Mesothelial cell of epicardium (in vitro differentiated cells): ENCODE measurements at places on chromosomes 3 and 15. TPM values are rescaled to one million over a fixed set of nuclear protein-coding genes. Genes with fewer than 3 reads are reported as not detected.

DNA sequence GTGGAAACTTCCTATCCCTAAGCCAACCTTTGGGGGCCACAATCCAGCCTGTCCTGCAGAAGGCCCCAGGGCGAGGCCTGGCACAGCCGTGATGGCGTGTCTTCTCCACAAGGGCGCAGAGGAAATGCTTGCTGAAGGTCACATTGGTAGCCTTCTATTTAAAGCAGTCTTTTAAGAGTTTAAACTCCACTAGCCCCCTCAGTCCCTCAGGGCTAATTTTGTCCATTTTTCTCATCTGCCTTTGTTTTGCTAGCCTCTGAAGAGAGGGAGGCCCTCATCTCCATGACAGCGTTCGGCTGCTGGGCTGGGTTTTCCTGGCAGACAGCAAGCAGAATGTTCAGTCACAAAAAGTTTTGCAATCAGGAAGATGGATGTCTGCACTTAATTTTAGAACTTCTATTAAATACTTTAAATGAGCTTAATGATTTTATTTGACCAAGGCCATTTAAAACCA lies 40.8 kb downstream of the RARB start:
- no peak for DNase-seq

DNA sequence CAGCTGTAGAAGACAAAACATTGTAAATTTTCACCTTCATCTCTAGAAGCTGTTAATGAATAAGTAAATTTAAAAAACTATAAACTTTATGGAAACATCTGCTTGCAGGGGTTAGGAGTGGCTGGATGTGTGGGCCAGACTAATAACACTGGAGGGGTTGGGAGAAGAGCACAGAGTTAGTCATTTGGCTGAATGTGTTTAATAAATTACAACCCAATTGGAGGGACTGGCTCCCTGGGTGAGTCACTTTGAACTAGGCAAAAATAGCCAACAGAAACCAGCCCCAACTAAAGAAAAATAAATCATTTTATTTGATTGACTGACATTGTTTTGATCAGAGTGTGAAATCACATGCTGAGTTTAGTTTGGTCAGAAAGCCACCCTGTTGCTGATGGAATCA lies 21.8 kb downstream of the DGKG start:
- no peak for DNase-seq

GRCh38 chr3:134464064-134464688 lies 21.6 kb downstream of the ANAPC13 start:
- DNase-seq = peak; percentile 70

The CLDN18 gene
- total RNA-seq = not detected in 3 replicates

The TNNC1 gene
- 4.0 to 5.2 TPM (median 4.6 TPM) in 3 replicates for total RNA-seq

DNA sequence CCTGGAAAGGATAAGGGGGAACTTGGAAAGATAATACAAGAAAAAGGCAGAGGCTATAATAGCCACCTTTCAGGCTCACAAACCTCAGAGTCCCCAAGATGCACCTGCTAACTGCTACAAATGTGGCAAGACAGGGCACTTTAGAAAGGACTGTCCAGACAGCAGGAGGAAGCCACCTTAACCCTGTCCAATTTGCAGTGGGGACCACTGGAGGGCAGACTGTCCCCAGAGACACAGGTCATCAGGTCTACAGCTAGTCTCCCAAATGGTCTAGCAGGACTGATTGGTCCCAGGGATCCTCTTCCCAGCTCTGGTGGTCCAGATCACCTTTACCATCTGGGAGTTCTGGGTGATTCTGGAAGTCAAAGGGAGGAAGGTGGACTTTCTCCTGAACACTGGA lies 882.5 kb upstream of the GBE1 start:
- no peak for DNase-seq

- no peak for DNase-seq
Observed at GRCh38 chr3:38590521-38590920, 59.0 kb downstream of the SCN5A start.

DNA sequence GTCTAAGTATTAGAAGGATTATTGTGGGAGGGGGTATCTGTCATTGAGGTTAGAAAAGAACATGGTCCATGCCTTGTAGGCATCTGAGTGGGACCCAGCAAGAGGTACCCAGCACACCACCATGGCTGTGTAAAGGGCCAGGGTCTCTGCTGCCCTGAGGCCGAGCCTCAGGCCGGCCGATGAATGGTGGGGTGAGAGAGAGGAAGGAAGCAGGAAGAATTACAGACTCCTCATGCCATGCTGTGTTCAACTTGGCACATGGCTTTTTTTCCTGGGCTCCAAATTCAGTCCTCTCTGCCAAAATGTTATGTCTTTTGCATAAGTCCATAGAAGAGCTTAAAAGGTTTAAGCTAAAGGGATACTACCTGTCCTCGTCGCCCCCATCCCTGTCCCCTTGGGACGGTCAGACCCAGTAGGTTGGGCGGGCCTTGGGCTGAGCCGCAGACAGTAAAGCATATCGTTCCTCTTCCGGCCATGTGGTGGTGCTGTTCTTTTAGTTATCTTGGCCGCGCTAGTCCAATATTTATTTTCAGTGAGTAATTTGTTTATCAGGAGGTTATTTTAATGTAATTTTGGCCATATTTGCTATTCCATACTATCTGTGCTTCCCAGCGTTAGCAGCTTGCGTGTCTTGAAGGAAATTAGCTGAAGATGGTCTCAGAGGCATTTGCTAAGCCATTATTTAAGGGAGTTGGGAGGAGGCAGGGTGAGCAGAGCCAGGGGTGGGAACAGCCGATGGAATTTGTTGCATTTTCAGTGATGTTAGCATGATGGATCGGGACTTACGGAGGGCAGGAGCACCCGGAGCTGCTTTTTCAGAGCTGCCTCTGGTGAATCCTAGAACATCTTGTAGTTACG lies 152.4 kb downstream of the AGBL1 start:
- DNase-seq = no peak

DNA sequence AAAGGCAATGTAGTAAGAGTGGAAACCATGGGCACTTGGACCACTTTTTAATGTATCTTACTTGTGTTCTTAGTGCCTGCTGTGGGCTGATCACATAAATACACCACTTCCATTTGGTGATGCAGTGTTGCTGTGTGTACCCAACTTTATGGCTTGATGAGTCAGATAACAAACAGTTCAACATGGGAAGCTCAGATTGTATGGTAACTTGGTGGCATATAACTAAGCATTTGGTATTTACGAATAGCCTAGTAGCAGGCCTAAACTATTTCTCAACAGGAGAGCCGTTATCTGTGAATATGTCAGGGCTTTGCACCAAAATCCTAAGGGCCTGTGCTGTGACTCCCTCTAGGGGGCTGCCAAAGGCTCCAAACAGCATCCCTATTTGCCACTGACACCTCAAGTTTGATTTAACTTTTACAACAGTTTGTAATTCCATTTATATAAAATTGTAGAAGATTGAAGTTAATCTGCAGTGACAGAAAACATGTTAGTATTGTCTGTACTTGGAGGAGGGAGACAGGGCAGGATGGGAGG lies 640.4 kb upstream of the CADM2 start:
- DNase-seq = no peak

DNA sequence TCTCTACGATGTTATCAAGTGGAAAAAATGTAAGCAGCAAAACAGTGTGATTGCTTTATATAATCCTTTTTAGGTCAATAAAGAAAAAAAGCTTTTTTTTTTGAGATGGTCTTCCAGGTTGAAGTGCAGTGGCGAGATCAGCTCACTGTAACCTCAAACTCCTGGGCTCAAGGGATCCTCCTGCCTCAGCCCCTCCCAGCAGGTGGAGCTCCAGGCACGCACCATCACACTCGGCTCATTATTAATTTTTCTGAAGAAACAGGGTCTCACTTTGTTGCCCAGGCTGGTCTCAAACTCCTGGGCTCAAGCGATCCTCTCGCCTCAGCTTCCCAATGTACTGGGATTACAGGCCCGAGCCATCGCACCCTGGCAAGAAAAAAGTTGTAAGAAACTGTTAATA lies 17.3 kb downstream of the RNF168 start:
- DNase-seq = no peak

GRCh38 chr15:72319360-72319984 lies 485 bp downstream of the CELF6 start:
- peak; percentile 75 for DNase-seq

The GOLGA6B gene
- 0.18 to 0.57 TPM in 2 of 3 replicates, not detected in the other for total RNA-seq

- DNase-seq = no peak
Observed at GRCh38 chr3:53068176-53068575, 22.3 kb upstream of the SFMBT1 start.

GRCh38 chr3:162721736-162722135 lies 1225.1 kb downstream of the OTOL1 start:
- DNase-seq = no peak

The SELENOT gene
- 43.6 to 51.0 TPM (median 49.2 TPM) in 3 replicates for total RNA-seq

DNA sequence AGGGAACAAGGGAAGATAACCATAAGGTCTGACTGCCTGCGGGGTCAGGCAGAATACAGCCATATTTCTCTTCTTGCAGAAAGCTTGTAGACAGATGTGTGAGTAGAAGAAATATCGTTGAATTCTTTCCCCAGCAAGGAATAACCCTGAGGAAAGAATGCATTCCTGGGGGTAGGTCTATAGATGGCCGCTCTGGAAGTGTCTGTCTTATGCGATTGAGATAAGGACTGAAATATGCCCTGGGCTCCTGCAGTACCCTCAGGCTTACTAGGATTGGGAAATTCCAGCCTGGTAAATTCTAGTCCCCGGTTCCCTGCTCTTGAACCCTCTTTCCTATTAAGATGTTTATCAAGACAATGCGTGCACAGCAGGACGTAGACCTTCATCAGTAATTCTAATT lies 15.8 kb upstream of the SST start:
- no peak for DNase-seq

DNA sequence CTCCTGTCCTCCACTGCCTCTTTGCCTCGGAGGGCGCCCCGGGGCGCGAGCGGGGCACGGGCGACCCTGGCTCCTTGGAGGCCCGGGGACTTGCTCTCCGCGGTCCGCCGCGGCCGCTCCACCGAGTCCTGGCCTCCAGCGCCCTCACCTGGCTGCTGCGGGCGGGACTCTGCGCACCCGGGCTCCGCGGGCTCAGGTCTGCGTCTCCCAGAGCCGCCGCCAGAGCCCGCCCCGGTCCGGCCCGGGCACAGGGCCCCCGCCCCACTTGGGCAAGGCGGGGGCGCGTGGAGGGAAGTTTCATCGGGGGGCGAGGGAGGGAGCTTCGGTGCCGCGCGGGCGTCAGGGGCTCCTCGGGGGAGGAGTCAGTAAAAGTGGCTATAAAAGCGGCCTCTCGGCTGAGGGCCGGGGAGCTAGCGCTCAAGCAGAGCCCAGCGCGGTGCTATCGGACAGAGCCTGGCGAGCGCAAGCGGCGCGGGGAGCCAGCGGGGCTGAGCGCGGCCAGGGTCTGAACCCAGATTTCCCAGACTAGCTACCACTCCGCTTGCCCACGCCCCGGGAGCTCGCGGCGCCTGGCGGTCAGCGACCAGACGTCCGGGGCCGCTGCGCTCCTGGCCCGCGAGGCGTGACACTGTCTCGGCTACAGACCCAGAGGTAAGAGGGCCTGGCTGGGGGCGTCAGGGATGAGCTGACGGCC lies at the start of gene CEMIP:
Gene CEMIP, plus strand, starts transcription at position 407 of the 694 bp plus-strand sequence. CDS start 94,510 bp downstream, outside the sequence.
- peak; percentile 91 for DNase-seq

DNA sequence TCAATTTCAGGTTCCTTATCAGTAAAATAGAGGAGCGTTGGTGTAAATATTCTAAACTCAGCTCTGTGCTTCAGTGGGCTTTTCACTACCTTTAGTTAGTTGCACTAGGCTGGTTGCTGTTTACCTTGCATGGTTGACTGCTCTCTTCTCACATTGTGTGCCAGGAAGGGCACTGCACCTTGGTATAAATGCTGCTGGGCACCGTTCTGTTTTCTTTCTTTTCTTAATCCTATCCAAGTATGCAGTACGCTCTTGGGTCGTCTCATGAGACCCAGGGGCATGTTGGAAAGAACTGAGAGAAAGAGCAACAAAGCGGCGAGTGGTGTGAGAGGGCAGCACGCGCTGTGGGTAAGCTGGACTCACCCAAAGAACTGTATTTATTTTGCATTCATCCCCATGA lies 22.4 kb downstream of the KCNMB2 start:
- DNase-seq = no peak

- no peak for DNase-seq
Observed at GRCh38 chr3:122298239-122298638, 26.8 kb upstream of the CSTA start.

DNA sequence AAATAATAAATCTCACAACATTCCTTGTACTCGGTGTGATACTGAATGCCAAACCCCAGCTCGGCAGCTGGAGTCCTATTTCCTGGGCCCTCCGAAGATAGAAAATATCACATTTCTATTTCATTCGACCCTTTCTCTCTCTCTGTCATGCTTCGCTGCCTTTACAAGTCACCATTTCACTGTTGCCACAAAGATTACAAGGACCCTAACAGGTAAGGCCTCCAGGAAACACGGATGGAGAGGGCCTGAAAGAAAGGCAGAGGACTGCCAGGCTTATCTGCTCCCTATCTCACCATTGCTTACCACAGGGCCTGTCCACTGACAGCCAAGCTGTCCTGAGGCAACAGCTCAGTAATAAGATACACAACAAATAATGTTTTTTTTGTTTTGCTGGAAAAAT lies 376.5 kb downstream of the MECOM start:
- no peak for DNase-seq

DNA sequence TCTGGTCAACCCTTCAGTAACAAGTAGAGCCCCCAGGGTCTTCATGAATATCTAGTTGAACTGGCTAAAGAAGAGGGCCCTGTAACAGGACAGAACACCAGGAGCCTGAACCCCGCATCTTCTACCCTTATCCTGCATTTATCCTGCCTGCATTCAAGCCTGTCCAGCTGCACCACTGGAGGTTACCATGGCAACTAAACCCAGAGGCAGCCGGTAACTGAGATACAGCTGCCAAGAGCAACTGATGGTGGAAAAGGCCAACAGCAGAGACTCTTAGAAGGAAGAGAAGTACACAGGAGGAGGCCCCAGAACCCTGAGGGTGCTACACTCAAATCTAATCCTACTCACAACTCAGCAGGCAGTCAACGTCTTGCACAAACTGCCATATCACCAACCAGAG lies 3.7 kb upstream of the PRKAR2A start:
- no peak for DNase-seq

GRCh38 chr3:132284781-132285619 lies 32.2 kb upstream of the ACP3 start:
- no peak for DNase-seq
